ENCODE measurements at places on chromosomes 3 and 15.
A peak's percentile ranks its signal among the peaks of the same experiment; 100 is the strongest.

DNA sequence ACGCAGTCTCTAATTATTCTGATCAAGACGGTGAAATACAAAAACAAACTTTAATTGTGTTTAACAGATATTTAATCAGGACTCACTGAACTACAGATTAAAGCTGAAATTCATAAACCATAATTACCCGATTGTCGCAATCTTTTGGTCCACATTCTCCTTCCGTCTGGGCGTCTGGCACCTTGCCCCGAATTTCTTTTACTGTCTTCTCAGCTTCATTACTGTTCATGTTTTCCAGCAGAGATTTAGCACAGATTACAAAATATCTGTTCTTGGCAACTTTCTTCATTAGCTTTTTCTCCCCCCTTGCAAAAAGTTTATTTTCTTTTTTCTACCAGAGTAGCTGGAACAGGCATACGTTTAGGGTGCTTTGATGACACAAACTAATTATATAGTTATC lies 271.4 kb downstream of the TIGIT start:
- DNase-seq, result no peak

- DNase-seq, result no peak
Observed at GRCh38 chr3:138578961-138579574, 15.0 kb downstream of the CEP70 start.

DNA sequence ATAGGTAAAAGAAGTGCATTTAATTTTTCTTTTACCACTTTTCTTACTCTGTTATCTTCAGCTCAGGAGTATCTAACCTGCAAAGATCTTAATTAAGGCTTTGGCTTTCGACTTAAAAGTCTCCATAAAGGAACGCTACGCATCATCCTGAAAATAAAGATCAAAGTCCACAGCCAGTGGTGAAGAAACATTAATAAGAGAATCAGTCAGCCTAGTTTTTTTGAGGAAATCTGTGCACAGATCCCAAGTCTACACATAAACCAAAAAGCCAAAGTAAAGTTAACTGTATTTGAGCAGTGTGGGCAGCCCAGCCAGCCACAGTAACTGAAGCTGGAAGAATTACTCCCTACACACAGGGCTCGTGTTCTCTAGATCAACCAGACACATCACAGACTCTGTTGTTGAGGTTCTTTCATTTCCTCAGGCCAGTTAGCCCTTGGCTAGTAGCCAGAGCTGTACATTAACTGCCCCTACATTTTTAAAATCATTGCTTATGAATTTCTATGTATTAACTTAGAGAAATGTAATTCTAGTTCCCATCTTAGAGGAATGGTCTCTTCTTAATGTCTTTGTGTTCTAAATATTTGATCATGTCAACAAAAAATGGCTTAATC lies 6.9 kb downstream of the LRRC2 start:
- DNase-seq, result no peak

DNA sequence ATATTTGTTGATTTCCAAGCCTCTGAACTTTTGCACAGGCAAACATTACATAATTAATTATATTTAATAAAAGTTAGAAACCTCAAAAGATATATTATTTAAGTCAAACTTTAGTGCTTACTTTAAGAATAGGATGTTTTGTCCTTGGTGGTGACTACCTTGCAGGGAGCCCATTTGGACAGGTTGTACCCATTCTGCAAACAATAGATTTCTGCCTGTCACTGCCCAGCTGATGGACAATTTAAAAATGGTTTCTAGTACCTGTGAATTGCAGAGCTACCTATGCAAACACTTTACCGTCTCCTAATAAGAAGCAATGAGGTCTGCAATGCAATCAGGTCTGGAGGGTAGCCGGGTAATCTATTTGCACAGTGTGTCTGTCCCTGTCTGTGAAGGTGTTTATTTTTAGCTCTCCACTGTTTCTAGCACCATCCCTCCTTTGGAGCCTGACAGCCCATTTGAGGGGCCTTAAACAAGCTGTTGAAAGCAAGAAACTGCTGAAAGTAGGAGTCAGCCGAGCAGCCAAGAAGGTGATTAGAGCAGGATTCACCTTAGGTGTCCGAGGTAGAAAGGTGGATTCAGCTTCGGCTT lies 556.2 kb upstream of the CFAP20DC start:
- DNase-seq, result no peak

GRCh38 chr3:44467241-44467640 lies 10.2 kb downstream of the ZNF445 start:
- DNase-seq, result no peak

DNA sequence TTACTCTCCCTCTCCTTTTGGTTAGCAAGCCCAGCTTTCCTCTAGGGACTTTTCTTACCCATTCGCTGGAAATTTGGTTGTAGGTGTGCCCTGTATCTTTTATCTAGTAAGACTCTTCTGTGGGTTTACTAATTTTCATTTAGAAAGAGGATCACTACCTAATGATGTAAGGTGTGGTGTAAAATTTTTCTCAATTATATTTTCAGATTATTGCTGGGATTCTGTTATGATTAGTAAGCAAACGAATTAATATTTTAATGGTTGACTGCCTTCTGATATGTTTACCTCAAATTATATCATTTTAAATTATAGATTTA lies 28.5 kb downstream of the PLCL2 start:
- DNase-seq, result no peak

- DNase-seq, result no peak
Observed at GRCh38 chr3:69647511-69648110, 91.7 kb upstream of the MITF start.

DNA sequence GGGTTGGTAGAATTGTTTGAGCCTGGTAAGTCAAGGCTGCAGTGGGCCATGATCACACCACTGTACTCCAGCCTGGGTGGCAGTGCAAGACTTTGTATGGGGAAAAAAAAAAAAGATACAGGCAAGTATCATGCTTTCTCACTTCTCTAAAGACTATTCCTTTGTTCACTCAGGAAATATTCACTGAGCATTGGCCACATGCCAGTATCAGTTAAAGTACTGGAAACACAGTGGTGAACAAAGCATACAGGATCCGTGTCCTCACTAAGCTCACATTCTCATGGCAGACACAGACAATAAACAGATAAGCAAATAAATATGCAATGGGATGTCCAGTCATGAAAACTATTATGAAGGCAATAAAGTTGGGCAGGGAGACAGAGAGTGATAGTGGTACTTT lies 5.1 kb upstream of the MTHFS start:
- no peak for DNase-seq

- DNase-seq, result peak; percentile 9
Observed at GRCh38 chr3:53192608-53193007, 31.6 kb downstream of the PRKCD start.

DNA sequence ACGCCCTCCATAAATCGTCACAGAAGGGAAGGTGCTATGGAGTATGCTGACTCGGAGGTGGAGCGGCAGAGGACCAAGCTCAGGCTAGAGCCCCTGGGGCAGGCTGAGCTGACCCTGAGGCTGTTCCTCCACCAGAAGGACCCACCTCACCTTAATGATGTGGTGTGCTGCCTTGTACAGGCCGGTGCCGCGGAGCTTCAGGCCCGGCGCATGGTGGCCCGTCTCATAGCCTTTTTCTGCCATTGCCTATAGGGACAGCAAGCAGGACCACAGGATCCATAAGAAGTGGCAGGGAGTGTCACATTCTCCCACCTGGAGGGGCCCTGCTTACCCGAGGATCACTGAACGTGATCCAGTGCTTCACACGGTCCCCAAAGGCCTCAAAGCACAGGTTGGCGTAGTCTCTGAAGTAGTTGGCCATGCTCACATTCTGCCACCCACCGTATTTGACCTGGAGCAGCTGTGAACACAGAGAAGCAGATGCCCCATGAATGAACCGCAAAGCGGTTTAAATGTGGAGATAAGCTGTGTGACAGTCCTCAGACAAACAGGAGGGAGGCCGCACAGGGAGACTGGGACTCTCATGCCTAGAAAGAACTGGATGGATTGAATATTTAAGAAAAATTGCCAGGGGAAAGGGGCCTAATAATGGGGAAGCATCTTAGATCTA lies 4.8 kb downstream of the LCTL start:
- no peak for DNase-seq

Data from foreskin keratinocyte (primary cell).